ENCODE measurements at places on chromosomes 16 and 17.

DNA sequence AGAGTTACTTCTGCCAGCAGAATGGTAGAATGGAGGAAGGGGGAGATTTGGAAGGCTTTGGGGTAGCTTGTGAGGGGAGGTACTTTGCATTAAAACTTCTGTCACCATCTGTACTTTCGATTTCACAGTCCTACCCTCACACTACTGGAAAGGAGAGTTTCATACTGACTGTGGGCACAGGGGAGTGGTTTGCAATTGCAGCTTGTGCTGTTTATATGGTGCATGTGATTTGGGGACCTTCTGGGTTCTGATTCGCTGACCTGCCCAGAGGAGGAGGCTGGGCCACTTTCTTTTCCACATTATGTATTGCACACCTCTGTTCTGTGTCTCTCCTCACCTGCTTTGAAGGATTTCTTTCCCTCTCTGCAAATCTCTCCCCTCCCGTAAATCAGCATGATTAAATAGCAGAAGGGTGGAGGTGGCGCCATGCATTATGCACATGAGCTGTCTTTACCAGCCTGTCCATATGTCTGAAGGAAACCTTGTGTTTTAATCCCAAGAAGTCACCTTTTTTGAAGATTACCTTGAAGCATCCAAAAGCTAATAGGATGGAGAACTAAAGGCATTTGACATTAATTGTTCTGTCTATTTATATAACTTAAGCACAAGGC, 90.9 kb downstream of the RBFOX1 start:
- no peak for DNase-seq

DNA sequence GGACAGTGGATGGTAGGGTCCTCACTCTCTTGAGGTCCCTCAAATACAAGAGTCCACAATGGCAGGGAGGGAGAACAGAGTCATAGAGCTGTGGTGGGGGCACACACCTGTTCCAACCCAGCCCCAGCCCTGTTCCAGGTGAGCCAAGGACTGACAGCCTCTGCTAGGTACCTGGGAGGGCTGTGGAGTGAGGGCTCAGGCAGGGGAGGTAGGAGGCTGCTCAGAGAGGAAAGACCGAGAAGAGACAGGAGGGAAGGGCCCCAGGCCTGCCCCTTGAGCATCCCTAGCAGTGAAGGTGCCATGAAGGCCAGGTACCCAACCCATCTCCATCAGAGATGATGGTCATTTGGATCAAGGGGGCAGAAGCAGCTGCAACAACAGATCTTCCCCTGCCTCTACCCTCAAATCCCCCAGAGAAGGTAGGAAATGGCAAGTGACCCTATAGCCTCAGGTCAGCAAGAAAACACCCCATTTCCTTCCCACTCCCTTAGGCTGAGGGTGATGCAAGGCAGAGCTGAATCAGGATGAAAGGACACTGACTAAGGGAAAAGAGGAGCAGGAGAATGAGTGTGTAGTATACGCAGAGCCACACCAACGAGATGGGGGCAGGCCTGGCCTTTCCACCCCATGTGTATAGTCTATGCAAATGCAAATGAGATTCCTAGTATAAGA, 28.6 kb downstream of the CD300LG start:
- no peak for DNase-seq

GRCh38 chr16:83733301-83733700, 74.5 kb upstream of the HSBP1 start:
- no peak for DNase-seq

DNA sequence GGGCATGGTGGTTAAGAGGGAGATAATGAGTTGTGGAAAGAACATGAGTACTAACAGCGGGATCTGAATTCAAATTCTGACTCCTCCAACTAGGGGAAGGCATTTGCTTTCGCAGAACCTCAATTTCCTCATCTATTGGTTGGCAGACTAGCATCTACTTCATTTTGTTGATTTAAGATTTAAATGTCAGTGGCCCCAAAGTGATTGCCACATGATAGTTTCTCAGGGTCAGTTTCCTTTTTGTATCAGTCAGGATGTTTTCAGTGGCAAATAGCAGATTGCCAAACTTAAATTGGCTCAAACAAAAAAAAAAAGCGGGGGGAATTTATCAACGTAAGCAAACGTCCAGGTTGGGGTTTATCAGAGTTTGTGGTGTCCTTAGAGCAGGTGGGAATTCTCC, 25.1 kb upstream of the NOS2 start:
- no peak for DNase-seq

GRCh38 chr16:74909665-74910064, 75.3 kb downstream of the WDR59 start:
- no peak for DNase-seq

DNA sequence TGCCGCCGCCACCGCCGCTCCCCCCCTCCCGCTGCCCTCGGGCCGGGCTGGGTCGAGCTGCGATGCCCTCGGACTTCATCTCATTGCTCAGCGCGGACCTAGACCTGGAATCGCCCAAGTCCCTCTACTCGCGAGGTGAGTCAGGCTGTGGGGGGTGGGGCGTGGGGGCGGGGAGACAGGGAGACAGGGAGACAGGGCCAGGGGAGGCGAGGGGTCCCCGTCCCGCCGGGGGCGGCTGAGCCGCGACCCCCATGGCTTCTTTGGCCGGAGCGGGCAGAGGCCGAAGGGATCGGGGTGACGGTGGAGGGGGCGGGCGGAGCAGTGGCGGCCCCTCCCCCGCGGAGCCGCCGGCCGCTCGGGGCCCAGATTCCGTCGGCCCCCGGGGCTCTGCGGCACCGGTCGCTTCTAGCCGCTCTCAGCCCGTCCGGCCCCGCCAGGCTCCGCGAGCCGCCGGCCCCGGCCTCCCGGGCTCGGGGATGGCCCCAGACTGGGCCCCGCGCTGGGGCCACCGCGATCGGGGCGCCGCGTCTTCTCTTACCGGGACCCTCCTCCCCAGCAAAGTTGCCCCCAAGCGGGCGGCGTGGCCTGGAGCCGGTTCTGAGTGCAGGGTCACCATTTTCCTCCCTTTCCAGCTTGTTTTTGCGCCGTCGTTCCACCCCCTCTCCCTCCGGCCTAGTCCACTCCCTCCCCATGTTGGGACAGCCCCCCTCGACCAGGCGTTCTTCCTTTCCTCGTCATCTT, 644 bp downstream of the NFAT5 start:
- peak; percentile 29 for DNase-seq

DNA sequence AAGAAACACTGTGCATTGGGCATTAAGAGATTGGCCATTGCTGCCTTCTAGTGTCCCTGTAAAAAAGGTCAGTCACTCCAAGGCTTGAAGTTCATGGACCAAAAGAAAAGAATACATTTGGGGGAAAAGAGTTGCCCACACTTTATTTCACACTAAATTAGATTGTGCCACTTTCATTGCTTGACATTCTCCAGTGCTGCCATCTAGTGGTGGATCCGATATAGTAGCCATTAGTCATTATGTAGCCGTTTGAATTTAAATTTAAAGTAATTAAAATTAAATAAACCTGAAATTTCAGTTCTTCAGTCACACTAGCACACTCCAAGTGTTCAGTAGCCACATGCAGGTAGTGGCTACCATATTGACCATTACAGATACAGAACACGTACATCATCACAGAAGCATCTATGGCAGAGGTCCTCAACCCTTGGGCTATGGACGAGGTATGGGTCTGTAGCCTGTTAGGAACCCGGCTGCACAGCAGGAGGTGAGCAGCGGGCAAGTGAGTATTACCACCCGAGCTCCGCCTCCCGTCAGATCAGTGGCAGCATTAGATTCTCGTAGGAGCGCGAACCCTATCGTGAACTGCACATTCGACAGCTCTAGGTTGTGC, 21.9 kb upstream of the CDH5 start:
- peak; percentile 36 for DNase-seq

DNA sequence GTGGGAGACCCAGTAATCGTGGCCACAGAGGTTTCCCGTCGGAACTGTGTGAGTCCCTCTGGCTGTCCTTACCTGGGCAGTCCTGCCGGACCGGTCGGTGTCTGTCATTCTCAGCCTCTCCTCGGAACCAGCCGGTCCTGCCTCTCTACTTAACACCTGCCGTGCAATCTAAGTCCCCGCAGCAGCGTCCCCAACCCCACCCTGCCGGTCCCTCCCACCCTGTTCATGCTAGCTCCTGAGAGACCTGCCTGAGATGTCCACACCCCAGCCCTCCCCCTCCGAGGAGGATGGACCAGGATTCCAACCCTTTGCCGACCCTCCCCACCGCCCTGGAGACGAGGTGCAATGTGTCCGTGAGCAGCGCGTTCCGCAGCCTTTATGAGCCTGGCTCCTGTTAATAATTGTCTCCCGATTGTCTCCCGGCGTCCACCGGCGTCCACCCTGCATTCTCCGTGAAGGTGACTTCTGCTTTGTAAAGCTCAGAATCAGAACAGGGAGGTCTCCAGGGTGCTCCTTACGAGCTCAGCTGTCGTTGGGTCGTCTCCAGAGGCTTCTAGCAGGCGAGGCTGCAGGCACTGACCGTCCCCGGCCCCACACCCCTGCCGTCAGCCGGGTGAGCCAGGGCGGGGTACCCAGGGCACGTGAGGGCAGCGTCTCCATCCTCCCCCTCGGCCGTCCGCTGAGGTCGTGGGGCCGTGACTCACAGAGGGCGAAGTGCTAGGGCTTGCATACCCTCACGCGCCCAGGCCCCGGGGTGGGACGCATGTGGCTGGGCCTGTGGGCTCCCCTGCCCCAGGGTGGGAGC, 10.1 kb downstream of the METRNL start:
- DNase-seq = no peak

- no peak for DNase-seq
Observed at GRCh38 chr17:72545766-72546165, 424.9 kb downstream of the SOX9 start.

DNA sequence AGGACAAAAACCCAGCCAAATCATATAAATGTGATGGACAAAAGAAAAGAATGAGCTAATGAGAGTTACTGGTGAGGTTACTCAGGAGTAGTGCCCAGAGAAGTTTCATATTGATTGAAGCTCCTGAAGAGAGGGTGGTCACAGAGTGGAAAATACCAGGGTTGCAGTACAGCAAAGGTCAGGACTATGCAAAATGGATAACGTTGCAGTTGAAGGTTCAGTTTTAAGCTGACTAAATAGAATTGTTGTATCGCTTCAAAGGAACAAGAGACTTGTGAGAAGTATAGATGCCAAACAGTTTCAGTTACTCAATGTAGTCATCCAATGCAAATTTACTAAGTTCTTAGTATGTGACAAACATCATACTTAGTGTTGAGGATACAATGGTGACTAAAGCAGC, 47.1 kb downstream of the ABCA8 start:
- DNase-seq = no peak

- no peak for DNase-seq
Observed at GRCh38 chr16:27228045-27228444, 24.7 kb downstream of the KDM8 start.

DNA sequence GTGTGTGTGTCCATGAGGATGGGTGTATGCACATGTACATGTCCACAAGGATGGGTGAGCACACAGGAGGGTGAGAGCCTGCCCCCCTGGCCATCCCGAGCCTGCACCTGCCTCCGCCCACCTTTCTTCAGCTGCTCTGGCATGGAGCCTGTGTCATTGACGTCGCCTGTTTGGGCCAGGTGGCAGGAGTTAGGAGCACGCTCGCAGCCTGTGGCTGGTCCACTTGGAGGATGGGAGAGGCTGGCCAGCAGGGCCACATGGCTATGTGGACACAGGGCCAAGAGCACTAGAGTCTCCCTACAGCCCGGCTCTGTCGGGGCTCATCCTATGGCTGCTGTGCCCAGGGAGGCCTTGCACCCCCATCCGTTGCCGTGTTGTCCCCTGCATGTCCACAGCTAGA, 21.4 kb downstream of the BAHCC1 start:
- no peak for DNase-seq

GRCh38 chr17:31309556-31309955, 4.3 kb downstream of the EVI2B start:
- no peak for DNase-seq

- DNase-seq = no peak
Observed at GRCh38 chr17:47821031-47821423, 567 bp downstream of the OSBPL7 start.

DNA sequence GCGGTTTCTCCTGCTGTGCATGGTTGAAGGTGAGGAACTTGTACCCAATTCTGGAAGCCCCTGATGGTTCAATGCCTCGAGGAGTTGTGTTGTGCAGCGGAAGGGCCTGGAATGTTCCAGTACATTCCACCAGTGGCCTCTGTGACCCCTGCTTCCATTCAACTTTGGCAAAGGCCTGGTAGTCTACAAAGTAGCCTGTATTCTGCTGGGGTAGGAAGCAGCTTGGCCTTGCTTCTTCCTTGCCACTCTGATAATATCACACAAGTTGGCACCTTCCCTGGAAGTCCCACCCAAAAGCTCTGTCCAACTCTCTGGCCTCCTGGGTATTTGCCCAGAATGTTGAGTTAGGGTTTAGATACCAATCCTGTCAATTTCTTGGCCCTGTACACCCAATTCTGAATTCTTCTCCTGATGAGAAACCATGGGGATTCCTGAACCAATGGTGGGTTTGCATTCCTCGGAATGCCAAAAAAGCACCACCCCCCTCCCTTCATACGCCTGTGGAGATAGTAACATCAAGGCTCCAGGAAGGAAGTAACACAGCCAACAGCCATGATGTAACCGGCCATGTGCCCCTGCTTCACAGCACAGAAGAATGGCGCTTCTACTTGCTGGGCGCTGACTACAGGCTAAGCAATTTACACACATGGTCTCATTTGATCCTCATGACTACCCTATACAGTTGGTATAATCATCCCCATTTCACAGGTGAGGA, 11.8 kb upstream of the FAM117A start:
- no peak for DNase-seq

DNA sequence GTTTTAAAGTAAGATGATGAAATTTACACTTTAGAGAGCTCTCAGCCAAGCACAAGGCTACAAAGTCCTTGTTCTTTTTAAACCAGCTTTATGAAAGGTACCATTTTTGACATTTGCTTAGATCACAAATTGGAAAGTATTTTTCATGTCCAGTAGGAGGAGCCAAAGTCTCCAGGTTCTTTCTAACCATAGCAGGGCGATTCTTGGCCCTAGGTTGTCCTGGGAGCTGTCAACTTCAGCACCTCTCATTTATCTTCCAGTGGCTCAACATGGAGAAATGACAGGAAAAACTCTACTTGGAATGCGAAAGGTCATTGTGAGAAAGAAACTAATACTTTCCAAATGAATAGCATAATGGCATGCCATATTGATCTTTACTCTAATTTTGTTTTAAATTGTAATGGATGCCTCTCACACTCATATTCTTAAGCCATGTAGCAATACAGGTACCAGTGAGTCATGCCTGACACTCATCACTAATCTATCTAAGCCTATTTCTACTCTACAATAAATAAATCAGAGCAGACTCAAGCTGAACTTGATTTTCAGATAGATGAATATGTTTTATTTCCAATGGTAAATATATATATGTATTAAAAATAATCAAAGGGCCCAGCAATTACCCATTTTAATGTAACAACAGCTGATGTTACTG, 919.1 kb upstream of the EEF2KMT start:
- no peak for DNase-seq

GRCh38 chr17:74769856-74770497, 6.2 kb downstream of the NAT9 start:
- DNase-seq = no peak

All from activated CD8-positive, alpha-beta memory T cell treated with anti-CD3 and anti-CD28 coated beads, Interleukin-2, amount 50 U/mL, for 4 hours (primary cell).